ENCODE measurements at places on chromosomes 4 and X.

- no peak for DNase-seq
These were observed 45.6 kb downstream of the GALNT7 start for GRCh38 chr4:173214231-173214630.

- no peak for DNase-seq
These were observed 287.2 kb upstream of the CT83 start for GRCh38 chrX:116749943-116750342.

DNA sequence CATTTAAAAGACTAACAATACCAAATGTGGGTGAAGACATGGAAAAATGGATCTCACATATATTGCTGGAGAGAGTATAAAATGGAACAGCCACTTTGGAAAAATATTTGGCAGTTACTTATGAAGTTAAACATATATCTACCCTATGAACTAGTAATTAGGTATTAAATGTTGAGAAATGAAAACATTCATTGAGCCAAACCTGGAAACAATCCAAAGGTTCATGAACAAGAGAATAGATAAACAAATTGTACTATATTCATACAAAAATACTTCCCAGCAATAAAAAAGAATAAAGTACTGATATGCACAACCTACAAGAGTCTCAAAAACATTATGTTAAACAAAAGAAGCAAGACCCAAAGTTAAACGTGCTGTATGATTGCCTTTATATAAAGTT is 4.0 kb upstream of the EGF start:
- no peak for DNase-seq

GRCh38 chrX:13492286-13492685 is 77.1 kb upstream of the EGFL6 start:
- no peak for DNase-seq

GRCh38 chr4:176335421-176335820 is 15.7 kb downstream of the SPCS3 start:
- DNase-seq: no peak

- no peak for DNase-seq
These were observed 51.6 kb downstream of the SMIM20 start for GRCh38 chr4:25965629-25966028.

- DNase-seq: no peak
These were observed 101.8 kb upstream of the CXorf51B start for GRCh38 chrX:146707781-146708180.

- no peak for DNase-seq
These were observed 419.9 kb downstream of the SPRY1 start for GRCh38 chr4:123816462-123816861.

DNA sequence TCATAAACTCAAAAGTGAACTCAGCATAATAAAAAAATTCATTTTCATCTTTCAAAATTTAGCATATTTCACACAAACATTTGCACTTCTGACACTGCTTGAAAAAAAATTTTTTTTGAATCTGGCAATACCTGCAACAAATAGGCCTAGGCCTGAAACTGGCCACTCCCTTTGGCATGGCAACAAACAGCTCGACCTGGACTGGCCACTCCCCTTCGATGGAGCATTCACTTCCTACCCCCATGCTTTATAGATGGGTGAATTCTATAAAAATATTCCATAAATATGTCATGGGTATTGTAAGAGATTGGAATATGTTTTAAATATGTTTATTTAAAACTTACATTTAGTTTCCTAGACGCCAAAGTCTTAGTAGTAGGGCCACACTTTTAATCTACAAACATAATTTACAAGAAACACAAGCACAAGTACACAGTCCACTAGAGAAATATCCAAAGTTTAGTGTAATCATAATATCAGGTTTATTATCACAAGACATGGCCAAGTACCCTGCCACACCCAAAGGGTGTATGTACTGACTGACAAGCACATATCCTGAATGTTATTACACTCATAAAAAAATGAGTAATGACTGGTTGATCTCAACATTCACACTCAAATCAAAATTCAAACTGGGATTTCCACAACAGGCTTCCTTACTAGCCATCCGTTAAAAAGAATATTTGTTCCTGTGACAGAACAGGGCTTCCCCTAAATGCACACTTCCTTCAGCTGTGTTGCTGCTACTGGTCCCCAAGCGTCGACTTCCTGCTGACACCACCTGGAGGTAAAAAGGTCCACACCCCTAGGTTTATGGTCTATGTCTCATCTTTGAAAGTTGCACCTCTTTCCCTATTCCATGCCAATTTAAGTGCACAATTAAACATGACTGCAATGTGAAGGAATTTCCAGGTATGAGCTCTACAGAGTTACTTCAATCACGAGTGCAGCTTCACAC is 271.5 kb downstream of the NR3C2 start:
- DNase-seq: no peak

DNA sequence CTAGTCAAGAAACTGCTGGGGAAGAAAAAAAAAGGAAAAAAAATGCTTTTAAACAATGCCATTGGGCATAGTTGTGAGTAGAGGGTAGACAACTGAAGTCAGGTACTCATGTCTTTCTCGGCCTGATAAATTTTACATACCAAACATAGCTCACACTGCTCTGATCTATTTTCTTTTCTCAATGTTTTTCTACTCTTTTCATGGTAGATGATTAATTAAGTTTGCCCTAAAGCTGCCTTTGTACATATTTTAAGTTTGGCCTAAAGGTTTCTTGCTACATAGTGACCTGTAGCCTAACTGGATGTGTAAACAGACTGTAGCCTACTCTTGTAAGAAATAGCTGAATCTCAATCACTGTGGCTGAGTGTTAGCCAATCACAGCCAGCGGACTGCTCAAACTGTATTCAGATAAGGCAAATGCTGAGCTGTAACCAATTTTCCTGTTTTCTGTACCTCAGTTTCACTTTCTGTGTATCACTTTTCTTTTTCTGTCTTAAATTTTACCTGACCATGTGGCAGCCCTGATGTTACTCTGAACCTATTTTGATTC is 121.0 kb downstream of the PCDH10 start:
- DNase-seq: no peak

- DNase-seq: no peak
These were observed 1822.2 kb downstream of the STIM2 start for GRCh38 chr4:28682847-28683246.

DNA sequence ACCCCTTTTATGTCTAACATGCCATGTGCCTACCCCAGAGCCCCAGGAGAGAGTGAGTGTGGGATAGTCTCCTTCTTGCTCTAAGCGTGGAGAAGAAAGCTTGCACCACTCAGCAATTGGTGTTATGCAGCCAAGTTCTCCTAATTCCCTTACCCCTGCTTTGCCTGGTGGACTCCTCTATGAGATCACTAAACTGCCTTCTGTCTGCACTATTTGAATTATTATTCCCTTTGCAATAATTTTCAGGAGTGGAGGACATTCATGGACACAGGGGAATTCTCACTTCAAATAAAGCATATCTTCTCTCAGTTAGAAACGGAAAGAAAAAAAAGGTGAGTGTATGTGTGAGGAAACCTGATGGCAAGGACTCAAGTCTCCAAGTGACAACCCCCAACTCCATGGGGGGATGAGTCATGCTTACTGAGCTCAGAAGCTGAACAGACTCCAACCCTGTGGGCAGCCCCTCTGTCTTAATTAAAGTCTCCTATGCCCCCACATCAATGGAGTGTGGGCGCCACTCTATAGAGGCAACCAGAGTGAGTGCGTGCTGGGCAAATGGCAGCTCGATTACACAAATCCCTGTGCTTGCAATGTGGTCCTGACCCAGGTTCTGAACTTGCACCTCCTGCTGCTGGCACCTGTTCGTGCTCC is 381.9 kb downstream of the RAB28 start:
- DNase-seq: no peak

DNA sequence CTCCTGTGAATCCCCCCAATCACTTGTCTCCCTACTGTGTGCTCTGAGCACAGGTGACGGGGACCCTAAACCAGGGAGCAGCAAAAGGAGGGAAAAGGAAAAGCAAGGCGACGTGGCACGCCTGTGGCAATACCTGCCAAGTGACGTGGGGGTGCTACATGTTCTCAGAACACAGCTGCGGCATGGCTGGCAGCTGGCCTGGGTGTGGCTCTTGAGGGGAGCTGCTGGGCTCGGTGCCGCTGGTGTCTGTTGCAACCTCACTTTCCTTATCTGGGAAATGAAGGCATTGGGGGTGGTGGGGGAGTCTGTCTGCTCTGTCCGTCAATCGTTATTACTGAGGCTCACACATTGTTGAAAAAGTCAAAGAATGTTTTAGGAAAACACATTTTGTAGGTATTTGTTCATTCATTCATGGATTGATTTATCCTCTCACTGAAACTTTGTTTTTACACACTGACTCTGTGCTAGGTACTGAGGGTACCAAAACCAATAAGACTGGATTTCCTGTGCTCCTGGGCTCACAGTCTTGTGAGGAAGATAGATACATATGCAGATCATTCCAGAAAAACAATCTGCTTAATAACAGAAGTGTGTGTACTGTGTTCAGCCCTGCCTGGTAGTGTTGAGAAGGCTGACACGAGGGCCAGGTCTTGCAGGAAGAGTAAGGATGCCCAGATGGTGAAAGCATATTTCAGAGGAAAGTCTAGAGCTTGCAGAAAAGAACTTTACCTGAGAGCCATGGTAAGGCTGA is 217.6 kb downstream of the PTTG2 start:
- no peak for DNase-seq

DNA sequence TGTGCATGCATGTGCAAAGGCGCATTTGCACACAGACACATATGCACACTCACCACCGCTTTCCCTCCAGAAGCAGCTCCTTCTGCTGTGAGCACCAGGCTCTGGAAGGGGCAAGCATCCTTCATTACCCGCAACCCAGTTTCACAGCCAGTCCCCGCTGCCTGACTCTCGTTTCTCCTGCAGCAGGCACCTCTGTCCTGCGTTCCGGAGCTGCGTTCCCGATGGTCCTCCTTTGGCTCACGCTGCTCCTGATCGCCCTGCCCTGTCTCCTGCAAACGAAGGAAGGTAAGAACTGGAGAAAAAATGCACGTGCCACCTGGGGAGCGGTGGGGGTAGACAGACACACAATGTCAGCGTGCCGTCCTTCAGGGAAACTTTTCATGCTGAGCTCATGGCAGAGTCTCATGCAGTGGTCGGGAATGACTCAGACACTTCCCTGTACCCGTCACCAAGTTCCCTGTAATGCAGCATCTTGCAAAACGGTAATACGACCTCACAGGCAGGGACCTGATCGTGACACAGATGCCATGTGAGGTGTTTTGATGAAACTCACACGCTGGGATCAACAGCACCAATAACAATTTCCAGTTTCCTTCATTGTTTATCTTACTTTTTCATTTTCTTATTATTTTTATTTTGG is 5.1 kb downstream of the IL3RA start:
- no peak for DNase-seq

DNA sequence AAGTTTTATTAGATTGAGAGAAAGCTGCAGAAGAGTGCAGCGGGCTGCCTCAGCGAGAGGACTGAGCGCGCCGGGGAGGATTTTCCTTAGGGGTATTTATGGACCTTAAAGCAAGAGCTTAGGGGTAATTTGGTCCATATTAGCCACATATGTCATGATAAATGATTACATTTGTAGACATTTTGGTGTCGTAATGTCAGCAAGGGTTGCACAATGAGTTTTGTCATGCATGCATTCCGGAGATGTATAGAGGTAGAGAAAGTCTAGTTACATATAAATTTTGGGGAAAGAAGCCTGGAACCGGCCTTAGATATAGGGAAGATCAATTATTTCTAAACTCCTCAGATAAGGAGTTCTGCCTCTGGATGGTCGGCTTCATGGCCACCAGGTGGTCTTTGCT is 10.0 kb downstream of the MGST2 start:
- no peak for DNase-seq

GRCh38 chr4:177285953-177286352 is 23.7 kb upstream of the NEIL3 start:
- no peak for DNase-seq

DNA sequence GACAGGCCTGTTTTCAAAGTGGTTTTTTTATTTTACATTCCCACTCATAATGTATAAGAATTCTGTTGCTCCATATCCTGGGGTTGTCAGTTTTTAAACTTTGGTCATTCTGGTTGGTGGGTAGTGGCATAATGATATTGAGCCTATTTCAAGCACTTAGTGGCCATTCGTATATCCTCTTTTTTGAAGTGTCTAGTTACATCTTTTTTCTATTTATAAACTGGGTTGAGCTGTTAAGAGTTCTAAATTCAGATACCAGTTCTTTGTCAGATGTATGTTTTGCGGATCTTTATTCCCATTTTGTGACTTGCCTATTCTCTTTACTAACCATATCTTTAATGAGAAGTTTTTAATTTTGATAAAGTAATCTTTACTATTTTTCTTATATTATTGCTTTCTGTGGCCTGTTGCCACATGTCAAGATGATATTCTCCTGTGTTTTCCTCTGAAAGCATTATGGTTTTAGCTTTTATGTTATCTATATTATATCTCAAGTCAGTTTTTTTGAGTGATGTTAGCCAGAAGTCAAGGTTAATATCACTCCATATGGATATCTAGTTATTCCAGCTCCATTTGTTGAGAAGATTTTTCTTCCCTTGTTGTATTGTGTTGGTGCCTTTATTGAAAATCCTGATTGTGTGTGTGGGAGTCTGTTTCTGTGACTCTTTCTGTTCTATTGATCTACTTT is 110.9 kb downstream of the FHIP1A start:
- no peak for DNase-seq

- DNase-seq: no peak
These were observed 53.5 kb upstream of the HPRT1 start for GRCh38 chrX:134406356-134407064.

DNA sequence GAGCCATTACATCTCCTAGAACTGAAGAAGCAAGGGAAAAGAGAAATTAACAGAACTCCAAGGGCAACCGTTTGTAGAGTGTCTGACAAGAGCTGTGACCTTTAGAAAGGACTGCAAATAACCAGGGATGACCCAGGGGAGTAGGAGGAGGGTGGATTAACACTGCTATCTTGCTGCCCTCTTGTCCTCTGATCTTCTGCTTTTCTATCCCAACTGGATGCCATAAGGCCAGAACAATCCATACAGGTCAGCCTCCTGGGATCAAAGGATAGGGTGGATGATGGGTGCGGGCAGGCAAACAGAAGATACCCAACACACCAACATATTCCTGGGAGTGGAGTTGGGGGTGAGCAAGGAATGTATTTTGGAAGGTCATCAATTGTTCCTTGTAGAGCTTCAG is 19.8 kb upstream of the PDE5A start:
- DNase-seq: no peak

DNA sequence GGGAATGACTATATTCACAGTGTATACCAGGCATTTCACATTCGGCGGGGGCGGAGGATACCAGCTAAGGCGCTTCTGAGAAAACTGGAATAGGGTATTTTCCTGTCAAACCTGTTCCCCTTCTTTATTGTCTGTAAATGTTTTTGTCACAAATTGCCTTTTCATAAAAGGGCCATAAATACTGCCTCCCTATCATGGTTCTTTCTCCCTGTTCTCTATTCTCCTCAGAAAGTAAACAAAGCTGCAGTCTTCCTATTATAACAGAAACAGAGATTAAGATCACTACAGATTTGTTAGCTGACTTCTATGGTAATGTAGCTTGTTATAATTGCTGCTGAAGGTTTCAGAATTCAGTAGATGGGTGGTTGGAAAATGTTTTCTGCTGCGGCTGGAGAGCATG is 32.2 kb downstream of the MID2 start:
- no peak for DNase-seq

DNA sequence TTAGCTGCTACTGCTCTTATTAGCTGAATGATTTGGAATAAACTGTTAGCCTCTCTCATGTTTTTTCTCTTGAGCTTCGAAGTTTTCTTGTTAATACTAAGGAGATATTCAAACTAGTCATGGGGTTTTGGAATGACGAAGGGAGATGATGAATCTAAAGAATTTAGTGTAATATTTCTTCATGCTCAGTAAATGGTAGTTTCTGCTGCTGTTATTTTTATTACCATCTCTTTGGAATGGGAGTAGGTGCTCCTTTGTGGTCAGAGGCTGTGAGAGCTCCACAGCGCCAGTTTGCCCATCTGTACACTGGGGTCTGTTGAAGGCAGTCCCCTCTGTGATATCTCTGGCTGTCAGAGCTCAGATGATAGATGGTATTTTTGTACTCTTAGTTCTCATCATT is 33.7 kb downstream of the HTT start:
- DNase-seq: no peak

All from activated CD8-positive, alpha-beta memory T cell treated with anti-CD3 and anti-CD28 coated beads for 48 hours (primary cell).